HTR-8/SVneo (cell line): ENCODE measurements at places on chromosomes 7 and 10.

GRCh38 chr7:104017001-104017400, 27.5 kb upstream of the RELN start:
- DNase-seq, result no peak

DNA sequence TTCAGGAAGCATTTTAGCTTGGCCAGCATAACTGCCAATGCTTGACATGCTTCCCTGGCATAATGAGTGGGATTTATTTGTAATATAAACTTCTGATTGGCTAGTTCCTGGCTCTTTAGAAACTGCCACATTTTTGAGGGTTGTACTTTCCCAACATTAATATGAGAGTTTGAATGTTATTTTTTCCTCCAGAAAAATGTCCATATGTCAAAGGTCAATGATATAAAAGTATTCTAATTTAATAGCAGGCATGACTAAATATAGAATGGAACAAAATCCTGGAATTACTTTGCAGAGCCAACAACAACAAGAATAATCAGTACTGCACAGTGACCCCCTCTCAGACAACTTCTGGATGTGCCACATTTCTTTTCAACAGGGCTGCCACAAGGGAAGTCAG, 352.6 kb downstream of the PRPF18 start:
- DNase-seq, result no peak

GRCh38 chr7:73338321-73338720, 10.4 kb downstream of the FKBP6 start:
- DNase-seq, result no peak

DNA sequence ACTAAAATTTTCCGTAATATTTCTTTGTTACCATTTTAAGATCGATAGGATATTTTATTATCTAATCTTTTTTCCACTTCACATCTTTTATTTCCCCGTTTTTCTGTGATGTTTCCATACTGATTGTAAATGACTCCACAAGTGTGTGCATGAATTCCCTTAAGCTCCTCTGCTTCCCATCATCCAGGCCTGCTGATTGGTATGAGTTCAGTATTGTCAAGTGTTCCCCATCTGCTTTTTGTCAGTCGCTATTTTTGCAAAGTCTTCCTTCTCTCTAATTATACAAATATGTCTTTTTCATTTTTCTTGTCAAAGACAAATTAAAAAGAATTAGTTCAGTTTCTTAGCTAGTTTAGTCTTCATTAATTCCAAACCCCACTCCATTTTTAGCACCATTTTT, 184.7 kb downstream of the EXOC4 start:
- no peak for DNase-seq

- peak; percentile 58 for DNase-seq
Measured at GRCh38 chr10:29482591-29483431, 152.0 kb downstream of the SVIL start.

GRCh38 chr10:37754538-37755323, 102.7 kb downstream of the ZNF248 start:
- peak; percentile 26 for DNase-seq

DNA sequence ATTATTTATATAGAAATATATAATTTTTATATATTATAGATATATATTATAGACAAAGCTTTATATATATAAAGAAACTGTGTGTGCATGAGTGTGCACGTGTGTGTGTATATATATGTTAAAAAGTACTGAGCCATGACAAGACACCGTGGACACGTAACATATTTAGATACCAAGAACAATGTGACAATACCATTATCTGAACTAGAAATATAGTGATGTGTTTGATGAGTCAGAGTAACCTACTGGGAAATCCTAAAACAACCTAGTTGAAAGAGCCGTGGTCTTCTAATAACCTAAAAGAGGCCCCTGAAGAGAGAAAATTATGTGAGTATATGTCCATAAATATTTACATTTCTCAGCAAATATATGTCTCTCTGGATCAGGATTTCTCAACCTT, 50.7 kb upstream of the ITGB8 start:
- DNase-seq, result no peak

GRCh38 chr10:130656187-130656575, 520.0 kb downstream of the GLRX3 start:
- no peak for DNase-seq

DNA sequence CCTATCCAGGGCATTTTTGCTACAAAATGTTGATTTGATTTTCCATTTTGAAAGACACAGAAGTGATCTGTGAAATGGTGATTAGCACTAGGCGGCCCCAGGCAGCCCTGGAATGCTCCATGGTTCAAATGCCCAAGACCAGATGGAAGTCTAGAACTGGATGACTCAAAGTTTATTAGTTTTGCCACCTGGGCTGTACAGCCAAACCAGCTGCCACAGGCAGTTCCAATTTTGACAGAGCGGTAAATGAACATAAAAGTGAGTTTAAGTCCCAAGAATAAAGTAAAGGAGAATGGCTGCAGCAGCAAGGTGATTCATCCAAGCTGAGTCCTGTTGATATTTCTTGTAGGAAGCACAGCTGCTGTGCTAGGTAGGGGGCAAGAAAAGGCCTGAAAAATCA, 180.5 kb downstream of the SUGCT start:
- no peak for DNase-seq

GRCh38 chr10:86667421-86668181, 710 bp upstream of the LDB3 start:
- no peak for DNase-seq

GRCh38 chr7:158766570-158767281, 62.1 kb upstream of the NCAPG2 start:
- no peak for DNase-seq

DNA sequence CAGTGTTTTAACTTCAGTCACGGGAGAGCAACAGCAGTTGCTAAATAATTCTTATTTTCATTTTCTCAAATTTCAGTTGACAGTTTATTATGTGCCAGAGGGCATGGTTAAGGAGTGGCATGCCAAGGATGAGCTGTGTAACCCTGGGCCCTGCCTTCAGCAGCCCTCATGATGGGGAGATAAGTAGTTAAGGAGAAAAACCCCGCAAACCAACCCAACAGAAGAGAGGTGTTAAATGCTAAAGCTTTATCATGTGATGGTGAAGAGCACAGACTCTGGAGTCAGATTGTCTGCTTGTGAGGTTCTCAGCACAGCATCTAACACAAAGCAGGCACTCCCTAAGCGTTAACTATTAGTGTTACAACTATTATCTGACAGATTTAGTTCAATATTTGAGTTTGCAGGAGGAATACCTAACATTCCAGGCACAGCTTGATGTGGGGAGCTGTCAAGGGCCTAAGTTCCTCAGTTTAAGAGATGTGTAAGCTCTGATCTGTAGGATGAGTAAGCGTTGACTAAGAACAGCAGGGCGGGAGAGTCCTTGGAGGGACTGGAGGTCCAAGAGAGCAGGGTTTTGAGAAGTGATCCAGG, 29.6 kb downstream of the STAM start:
- peak; percentile 67 for DNase-seq

DNA sequence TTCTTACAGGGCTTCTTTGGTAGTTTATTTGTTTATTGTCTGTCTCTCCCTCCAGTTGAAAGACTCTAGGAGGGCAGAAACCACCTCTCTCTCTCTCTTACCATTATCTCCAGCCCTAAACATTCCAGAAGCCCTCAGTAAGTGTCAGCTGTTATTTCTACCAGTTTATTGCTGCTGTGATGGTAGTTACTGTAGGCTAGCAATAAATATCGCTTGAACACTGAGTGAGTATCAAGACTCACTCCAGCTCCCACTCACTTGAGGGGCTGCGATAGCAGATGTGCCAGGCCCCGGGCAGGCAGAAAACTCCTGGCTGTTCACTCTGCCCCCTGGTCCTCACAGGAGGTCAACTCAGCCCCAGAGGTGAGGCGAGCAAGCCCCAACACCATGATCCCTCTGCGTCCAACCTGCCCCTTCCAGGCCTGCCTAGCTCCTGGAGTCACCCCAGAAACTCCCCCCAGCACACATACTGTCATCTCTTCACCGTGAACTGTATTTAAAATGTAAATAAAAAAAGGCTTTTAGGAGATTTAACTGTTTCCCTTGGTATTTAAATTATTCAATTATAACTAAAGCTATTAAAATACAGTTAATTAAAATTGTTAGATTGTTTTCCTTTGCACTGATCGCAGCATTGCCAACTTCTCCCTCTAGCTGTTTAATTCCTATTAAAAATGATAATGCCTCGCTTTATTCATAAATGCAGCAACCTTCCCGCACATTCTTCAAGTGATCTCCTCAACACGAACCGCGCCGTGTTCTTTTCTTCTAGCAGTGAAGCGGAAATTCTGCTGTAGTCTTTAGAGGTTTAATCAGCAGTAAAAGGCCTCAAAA, 321.1 kb upstream of the ZMIZ1 start:
- no peak for DNase-seq

- DNase-seq, result no peak
Measured at GRCh38 chr7:100191775-100192174, 14.1 kb downstream of the STAG3 start.
